ENCODE measurements at places on chromosomes 5 and 9.

- no peak for DNase-seq
These were observed 388.5 kb upstream of the CTNND2 start for GRCh38 chr5:12292610-12293204.

GRCh38 chr5:178619390-178619789 is 7.5 kb downstream of the CLK4 start:
- DNase-seq, result peak; percentile 33

DNA sequence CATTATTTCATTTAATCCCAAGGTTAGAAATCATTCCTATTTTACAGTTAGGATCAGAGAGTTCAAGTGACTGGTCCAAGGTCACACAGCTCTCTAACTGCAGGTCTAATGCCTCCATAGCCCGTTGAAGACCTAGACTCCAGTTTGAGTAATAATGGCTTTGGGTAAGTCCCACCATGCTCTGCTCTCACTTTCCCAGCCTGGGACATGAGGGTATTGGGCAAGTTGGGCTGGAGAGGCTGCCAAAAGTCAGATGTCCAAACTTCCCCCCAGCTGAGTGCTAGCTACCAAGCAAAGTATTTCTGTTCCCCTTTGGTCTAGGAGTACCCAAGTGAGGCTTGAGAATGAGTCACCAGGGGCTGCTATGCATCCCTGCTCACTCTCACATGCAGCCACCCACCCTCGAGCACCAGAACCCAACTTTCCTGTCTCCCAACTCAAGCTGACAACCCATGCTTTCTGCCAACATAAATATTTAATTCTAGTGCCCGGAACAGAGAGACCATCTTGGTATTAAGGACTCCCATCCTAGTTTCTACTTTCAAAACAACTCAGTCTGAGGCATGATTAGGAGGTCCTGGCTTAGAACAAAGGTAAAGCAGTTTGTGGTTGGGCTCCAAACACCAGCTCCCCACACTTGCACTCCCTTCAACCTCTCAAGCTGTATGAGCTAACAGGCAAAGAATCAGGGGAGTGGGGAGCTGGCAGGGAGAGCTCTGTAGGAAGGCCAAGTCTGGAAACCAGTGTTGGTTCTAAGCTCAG is 236.5 kb upstream of the TRIM32 start:
- no peak for DNase-seq

DNA sequence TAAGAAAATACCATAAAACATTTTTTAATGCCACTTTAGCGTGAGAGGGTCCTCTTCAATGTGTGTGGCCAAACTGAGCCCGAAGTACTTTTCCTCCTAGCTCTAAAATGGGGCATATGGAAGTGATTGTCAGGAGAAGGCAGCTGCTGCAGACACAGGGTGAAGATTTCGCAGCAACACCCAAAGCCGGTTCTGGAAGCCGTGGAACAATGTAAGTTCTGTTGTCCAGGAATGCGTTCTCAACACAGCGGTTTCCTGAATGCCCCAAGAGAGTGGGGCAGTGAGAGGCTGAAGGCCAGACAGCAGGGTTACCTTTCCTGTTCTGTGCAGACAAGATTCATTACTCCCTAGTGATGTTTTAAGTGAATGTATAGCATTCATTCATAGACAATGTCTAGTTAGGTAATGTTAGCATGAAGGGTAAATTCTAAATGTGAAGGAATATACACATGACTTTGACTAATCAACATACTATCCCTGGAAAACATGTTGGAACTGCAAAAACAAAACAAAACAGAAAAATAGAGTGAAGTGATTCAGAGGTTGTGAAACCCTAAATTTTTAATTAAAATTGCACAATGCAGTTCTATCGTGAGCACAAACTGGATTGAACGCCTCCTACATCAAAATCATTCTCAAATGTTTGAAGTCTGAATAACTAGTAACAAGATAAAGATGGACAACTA is 197.0 kb upstream of the SEMA6A start:
- DNase-seq, result no peak

GRCh38 chr9:85215961-85216360 is 525.8 kb downstream of the AGTPBP1 start:
- DNase-seq, result no peak

DNA sequence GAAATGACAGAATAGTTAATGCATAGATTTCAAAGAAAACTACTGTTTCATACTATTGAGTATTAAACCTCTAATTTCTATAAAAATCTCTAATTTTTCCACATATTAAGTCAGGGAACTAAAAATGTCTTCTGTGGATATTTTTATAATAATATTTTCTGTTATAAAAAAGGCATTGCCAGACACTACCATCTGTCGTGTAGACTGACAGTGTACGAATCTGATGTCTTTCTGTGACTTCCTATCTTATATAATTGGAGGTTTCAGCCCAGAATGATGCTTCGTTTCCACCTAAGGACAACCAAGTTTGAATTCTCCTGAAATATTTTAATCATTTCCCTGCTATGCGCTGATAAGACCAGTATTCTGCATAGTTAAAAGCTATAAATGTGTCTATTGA is 456.6 kb upstream of the ARRDC3 start:
- no peak for DNase-seq

GRCh38 chr9:137491735-137492432 is 32.8 kb upstream of the NSMF start:
- DNase-seq, result peak; percentile 43

DNA sequence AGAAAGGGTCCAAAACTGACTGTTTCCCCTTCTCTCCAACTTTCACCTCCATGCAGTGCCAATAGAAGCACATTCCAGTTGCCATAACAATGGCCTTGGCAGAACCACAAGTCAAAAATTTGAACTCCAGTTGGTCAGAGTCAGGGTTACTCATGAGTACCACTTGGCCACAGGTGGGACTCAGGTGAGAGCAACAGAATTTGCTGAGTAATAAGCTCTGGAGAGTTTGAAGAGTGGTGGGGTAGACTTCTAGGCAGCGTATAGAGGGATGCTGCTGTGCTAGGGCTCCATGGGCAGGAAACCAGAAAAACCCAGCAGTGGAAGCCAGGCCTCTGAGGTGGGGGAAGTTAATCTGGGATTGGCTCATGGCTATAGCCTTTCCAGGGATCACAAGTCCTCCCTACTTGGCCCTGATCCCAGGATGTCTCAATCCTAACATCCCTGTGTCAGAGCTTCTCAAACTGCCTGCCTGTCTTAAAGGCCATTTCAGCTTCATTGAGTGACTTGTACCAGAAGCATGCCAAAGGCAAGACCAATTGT is 30.2 kb downstream of the SNX18 start:
- no peak for DNase-seq

- no peak for DNase-seq
These were observed 29.4 kb downstream of the FAM240B start for GRCh38 chr9:38690574-38690973.

GRCh38 chr5:100842080-100842479 is 61.0 kb downstream of the ST8SIA4 start:
- no peak for DNase-seq

DNA sequence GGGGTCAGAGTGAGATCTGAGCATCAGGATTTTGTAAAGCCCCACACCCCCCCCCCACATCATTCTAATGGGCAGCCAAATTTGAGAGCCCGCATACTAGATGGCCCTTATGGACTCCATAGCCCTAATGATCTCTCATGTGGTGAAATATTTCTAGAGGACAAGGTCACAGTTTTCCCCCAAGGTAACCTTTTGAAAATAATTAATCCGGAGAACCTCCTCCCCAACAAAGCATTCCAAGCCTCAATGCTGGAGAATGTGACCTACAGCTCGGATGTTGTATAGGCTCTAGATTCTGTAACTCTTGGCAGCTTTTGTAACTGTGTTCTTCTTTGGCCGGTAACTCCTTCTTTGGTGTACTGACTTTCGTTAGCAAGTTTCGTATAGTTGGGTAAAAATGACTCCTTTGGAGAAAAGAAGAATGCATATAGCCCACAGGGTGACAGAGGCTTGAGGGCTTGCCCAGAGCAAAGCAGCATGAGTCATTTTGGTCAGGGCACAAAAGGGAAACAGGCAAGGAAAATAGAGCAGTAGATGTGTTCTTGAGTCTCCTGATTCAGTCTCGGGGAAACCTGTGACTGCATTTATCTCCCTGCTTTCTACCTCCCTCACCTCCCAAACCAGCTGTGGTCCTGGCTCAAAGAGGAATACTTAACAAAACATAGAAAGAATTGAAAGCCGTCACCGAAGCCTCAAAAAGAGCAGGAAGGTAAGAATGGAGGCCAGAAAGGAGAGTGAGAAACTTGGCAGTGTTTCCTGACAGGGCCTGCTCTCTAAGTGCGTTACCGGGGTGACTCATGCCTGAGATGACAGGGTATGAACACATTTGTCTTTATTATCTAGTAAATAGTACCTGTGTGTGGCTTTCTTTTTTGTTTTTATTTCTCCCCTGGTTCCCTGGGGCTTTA is 6.6 kb upstream of the XPA start:
- no peak for DNase-seq

DNA sequence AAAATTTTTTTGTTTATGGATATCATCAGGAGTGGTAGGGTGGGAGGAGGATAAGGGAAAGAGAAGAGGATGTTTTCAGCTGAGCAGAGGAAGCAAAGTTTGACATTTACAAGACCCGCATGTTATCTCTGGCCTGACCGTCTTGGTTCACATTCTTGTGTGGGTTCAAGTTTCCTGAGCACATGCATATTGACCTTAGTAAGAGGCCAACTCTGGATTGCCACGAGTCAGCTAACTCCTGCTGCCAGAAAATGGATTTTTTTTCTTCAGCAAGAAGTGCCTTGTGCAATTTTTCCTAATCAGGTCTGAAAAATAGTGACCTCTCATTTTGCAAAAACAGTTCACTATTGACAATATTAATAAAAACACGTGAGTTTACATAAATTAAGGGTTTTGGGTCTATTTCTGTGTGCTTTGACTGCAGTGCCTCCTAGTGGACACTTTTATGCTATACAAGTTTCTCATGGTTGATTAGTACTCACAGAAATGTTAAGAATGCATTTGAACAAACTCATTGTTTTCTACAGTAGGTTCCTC is 27.1 kb upstream of the BASP1 start:
- DNase-seq, result no peak
